ENCODE measurements at places on chromosomes 3 and 15. TPM values are rescaled to one million over a fixed set of nuclear protein-coding genes. Genes with fewer than 3 reads are reported as not detected.

The CHL1 gene
- total RNA-seq: 1.0 TPM

The DUOX1 gene
- 0.35 TPM for total RNA-seq

The KBTBD12 gene
- 1.2 TPM for total RNA-seq

The IL12A gene
- total RNA-seq: not detected

The LRRC34 gene
- total RNA-seq: 8.0 TPM

The SEMA5B gene
- not detected for total RNA-seq

The CFAP92 gene
- not detected for total RNA-seq

The SPESP1 gene
- 0.75 TPM for total RNA-seq

The UACA gene
- total RNA-seq: 48.0 TPM

The CFAP100 gene
- total RNA-seq: not detected

The TARS3 gene
- 11.3 TPM for total RNA-seq

The RTP4 gene
- 1.1 TPM for total RNA-seq

The CHCHD4 gene
- total RNA-seq: 15.4 TPM

DNA sequence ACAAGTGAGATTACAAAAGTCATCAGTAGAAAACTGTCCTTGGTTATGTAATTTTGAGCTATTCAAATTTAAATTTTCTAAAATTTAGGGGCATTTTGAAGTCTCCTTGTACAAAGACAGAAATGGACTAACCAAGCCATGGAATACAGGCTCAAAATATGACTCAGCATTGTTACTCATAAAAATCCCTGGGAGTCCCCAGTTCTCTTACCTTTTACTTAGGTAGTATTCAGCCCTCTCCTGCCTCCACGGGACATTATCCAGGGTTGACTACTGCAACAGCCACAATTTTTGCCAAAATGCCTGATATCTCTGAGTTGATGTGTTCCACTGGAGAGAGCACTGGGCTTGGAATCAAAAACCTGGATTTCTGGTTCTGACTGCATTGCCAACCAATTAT is 25.0 kb downstream of the CLDN18 start:
- DNase-seq: peak; percentile 19

- DNase-seq: no peak
Observed at GRCh38 chr3:60015032-60015705, 965.3 kb upstream of the CFAP20DC start.

DNA sequence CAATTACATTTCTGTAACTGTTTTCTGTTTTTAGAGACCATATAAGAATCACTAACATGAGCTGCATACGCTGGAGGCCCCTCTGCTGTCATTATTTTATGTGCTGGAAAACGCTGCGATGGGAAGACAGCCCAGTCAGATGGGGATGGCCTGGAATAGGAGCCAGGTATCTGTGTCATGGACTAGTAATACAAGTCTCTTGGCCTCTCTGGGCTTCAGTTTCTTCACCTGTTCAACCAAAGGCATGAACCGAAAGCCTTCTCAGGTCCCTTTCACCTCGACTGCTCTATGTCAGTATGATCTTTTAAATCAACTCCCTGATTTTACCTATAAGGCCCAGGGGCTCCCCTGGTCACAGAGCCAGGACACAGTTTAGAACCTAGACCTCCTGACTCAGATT is 14.6 kb upstream of the RFTN1 start:
- no peak for DNase-seq

DNA sequence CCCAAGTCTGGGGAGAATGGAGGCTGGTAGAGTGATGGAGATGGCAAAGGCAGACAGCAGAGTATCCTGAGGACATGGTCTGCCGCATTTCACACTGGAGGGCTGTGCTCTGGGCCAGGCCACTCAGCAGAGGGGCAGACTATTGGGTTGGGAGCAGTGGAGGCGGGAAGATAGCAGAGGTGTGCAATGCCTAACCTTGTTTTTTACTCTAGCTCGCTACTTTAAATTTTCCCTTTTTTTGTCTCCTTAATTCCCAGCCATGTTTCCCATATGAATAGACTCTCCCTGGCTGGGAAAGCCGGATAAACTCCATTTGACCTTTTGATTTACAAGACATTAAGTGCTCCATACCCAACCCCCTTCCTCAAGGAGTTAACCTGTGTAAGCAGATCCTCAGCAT is 33.5 kb upstream of the ST6GAL1 start:
- DNase-seq: no peak

- no peak for DNase-seq
Observed at GRCh38 chr3:23241256-23241655, 38.1 kb downstream of the UBE2E2 start.

DNA sequence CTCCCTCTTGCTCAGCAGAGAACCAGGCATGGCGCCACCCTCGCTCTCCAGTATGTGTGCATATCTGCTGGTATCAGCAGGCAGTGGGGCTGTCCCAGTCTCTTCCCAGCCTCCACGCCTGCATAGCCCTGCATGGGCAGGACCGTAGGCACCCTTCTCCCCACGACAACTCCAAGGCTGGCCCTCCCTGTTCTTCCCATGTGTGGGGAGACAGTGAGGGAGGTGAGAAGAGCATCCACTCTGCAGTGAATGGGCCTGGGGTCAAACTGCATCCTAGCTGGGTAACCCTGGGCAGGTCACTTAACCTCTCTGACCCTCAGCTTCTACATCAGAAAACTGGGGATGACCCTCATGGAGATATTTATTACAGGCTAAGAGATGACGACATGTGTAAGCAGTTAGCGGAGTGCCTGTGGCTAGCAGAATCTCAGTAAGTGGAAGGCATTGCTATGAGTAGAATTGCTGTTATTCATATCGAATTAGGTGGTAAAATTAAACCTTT is 13.3 kb upstream of the SSUH2 start:
- peak; percentile 62 for DNase-seq

DNA sequence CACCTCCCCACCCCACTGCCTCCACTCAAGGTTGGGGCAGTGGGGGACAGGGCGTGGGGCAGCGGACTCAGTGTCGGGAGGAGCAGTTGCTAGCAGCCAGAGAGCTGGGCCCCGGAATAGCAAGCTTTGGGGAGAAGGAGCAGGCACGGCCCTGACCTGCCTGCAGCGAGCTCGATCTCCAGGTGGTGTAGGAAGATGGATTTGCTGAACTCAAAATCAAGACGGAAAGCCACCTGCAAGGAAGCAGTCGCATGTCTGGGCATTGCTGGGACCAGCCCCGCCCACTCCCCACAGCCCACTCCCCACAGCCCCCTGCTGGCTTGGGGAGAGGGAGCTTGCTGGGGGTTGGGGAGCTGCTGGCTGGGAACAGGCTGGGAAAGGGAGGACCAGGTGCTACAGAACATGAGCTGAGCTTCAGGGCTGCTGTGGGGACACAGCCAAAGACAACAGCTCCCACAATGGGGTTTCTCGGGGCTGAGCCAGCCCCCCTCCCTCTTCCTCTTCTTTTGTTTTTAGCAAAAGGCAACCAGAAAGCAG is 38.0 kb downstream of the FEM1B start:
- no peak for DNase-seq

DNA sequence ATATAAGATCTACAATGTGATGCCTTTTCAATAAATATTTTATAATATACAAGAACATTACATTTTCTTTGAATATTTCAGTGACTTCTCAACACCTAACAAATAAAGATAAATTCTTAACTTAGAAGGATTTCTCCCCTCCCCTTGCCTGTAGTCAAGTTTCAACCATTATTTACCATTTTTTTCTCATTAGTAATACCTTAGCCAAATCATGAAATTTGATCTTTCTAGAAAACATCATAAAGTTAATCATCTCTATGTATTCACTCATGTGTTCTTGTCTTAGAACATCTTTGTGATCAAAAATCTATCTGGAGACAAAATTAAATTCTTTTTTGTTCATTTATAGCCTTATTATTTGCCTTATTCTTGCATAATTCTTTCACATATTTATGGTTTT is 1201.8 kb upstream of the EPHA6 start:
- peak; percentile 6 for DNase-seq

- DNase-seq: no peak
Observed at GRCh38 chr3:9193633-9194195, 55.7 kb downstream of the SRGAP3 start.

- DNase-seq: no peak
Observed at GRCh38 chr3:20645340-20645739, 459.3 kb upstream of the SGO1 start.

- DNase-seq: no peak
Observed at GRCh38 chr3:114542359-114542758, 248.5 kb downstream of the TIGIT start.

DNA sequence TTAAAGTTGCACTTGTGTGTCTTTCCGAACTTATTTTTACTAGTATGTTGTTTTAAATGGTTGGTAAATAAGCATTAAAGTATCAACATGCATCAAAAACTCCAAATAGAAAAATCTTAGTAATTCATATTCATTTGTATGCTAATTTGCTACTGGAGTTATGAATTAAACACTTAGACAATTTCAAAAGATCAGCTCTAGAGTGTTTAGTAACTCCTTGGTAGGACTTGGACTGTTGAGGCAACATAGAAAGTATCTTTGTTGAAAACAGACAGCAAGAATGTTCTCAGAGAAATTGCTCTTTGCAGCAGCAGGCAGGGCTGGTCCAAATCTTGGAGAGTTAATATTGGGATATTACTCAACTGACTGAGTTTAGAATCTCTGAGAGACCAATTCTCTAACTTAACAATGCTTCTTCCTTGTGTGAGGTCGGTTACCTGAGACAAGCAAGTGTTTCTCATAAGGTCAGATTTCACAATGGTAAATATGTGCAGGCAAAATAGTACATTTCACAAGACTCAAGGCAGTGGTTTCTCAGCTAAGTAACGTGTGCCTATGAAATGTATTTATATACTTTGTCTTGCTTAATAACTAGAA is 147.8 kb upstream of the IL12A start:
- peak; percentile 91 for DNase-seq

DNA sequence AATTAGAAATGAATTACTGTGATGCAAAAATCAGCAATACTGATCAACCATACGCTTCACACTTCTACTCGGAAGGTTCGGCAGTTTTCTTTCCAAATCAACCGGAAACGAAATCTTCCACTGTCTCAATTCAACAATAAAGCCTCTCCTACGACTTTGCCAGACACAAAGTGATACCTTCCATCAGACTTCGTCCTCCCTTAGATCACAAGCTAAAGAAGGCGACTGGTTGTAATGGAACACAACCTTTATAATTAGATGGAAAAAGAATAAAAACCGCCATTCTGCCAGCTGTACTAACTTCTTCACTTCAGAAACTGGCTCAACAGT is 618 bp downstream of the PARL start:
- no peak for DNase-seq

DNA sequence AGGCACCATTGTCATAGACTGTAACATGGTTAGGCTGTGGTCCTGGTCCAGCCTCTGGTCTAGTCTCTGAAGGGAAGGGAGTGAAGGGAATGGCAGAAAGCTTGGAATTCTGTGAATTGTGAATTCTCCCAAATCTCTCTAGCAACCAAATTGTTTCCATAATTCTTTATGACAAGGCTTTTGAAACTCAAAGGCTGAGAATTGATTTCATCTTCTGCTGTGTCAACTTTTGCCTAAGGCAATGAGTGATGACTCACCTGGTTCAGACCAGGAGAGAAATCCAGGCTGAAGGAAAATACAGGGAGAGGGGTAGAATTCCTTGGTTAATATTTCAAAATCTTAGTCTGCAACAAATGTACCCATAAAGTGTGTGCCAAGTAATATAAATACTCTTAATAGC is 82.6 kb upstream of the ADPGK start:
- peak; percentile 71 for DNase-seq

- DNase-seq: no peak
Observed at GRCh38 chr15:34213690-34214089, 3.8 kb upstream of the KATNBL1 start.

GRCh38 chr3:149315694-149316093 is 17.7 kb downstream of the TM4SF18 start:
- no peak for DNase-seq

DNA sequence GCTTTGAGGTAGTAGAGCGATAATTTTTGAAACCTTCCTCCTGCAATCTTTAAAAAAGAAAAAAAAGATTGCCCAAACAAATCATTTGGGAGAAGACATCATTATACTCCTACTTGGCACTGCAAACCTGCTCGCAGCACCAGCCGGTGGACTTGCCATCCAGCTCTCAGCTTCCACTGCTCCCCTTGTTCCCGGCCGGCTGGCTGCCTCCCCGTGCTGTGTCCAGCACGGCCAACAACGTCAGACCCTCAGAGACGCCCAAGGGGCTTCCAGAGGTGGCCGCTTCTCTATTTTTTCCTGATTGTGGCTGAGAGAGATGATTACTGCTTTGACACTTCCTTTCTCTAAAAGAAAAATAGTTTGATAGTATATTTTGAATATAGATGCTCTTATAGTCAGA is 3.0 kb upstream of the BFSP2 start:
- DNase-seq: no peak

- no peak for DNase-seq
Observed at GRCh38 chr15:68469162-68470048, 37.4 kb upstream of the ITGA11 start.

DNA sequence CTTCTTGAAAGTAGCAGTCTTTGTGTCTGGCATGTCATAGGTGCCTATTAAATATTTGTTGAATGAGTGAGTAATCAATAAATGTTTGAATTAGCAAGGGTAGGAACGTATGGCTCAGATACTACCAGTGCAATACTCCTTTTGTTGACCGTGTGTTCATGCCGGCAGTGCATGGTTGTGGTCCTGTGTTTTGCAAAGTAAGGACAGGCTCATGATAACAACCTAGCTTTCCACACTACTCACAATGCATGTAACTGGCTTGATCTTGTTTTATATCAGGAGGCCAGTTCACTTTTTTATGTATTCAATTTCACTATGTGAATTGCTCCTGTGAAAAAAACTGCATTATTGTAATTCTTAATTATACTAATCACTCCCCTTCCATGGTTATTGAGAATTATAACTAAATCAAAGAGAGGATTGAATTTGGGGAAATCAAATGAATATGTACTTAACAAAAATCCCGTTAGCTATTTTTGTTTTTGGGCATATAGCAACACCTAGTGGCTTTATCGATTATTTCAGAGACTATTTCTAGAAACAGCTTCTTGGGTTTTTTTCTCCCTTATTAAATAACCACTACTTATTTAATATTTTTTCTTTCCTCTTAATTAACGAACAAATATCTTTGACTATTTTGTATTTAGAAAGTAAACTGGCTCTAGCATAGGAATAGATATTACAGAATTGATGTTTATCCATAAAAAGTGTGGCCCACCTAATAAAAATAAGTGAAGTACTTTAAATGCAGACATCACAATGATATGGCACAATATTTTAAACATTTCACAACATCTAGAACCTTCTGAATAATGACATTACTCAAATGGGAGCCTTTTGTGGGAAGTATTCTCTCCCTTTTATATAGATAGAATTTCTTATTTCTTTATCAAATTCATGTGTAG is 218.5 kb downstream of the BBX start:
- peak; percentile 43 for DNase-seq

GRCh38 chr3:32844914-32845313 is 27.1 kb downstream of the TRIM71 start:
- DNase-seq: no peak

GRCh38 chr15:39593656-39594445 is 13.0 kb downstream of the THBS1 start:
- DNase-seq: no peak

- DNase-seq: peak; percentile 100
Observed at GRCh38 chr3:194112120-194113106, 23.5 kb upstream of the HES1 start.

- DNase-seq: no peak
Observed at GRCh38 chr3:129045675-129046036, 14.9 kb upstream of the GP9 start.

GRCh38 chr3:131075632-131076328 is 49.1 kb downstream of the NEK11 start:
- no peak for DNase-seq
